Left lung (tissue), 14 donors: ENCODE measurements at places on chromosomes 4 and X. TPM values are rescaled to one million over a fixed set of nuclear protein-coding genes. Genes with fewer than 3 reads are reported as not detected.

- no peak overlapping the region for H3K27ac ChIP-seq
- no peak overlapping the region for H3K4me3 ChIP-seq
Observed at GRCh38 chr4:17920681-17921080, 100.9 kb downstream of the LCORL start.

GRCh38 chrX:103722505-103722904, 11.8 kb downstream of the TMEM31 start:
- no peaks in the 10 kb centered on the region for H3K36me3 ChIP-seq
- H3K4me3 ChIP-seq: no peak overlapping the region
- DNase-seq: no peak
- H3K27ac ChIP-seq: no peak overlapping the region
- no peaks in the 10 kb centered on the region for H3K27me3 ChIP-seq

The PGK1 gene
- 277 TPM for polyA plus RNA-seq

The CABS1 gene
- not detected for polyA plus RNA-seq

DNA sequence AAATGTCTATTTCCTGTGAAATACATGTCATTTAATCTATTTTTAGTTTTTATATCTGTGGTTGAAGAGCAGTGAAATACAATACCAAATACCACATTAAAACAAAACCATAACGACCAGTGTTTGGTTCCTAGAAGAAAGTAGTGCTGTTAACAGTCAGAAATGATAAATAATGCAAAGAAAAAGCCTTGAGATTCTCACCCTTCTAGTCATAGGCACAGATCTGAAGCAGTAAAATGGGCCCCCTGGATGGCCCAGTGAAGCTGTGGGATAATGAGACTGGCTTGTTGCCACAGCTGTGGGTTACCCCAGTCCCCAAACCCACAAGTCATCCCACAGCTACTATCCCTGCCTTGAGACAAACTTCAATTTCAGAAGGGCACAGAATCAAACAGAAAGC, 137.3 kb upstream of the RPL34 start:
- H3K4me1 ChIP-seq: no peaks in the 10 kb centered on the region
- no peak overlapping the region for H3K4me3 ChIP-seq
- DNase-seq: no peak
- H3K27ac ChIP-seq: no peak overlapping the region
- no peaks in the 10 kb centered on the region for H3K27me3 ChIP-seq
- H3K36me3 ChIP-seq: no peaks in the 10 kb centered on the region

GRCh38 chr4:146059865-146060264, 115.7 kb upstream of the LSM6 start:
- H3K27me3 ChIP-seq: no peaks in the 10 kb centered on the region
- no peak for DNase-seq
- no peaks in the 10 kb centered on the region for H3K4me1 ChIP-seq

- H3K4me1 ChIP-seq: no peaks in the 10 kb centered on the region
- no peak overlapping the region for H3K4me3 ChIP-seq
- no peak overlapping the region for H3K27ac ChIP-seq
- DNase-seq: no peak
- H3K27me3 ChIP-seq: no peaks in the 10 kb centered on the region
Observed at GRCh38 chrX:48649102-48649501, 34.5 kb upstream of the WAS start.

DNA sequence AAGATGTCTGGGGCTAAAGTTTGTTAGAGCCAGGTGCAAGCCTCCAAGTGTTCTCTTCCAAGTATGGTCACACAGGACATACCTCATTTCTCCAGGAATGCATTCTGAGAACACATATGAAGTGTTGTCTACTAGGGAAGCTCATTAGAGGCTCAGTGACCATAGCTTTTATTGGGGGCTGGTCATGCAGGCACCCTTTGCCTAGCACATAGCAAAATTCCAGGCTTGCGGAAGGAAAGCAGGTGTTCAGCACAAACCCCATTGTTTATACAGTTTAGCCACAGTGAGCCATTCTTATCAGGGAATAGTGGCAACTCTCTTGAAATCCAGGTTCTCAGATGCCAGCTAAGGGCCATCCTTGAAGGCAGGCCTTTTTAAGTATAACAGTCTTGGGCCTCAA, 339.4 kb upstream of the ZCCHC13 start:
- no peak overlapping the region for H3K4me3 ChIP-seq
- DNase-seq: no peak
- H3K36me3 ChIP-seq: peaks cover 2% of the 10 kb centered on the region
- no peak overlapping the region for H3K27ac ChIP-seq
- H3K4me1 ChIP-seq: no peaks in the 10 kb centered on the region

The ARSJ gene
- 7.8 TPM for polyA plus RNA-seq

DNA sequence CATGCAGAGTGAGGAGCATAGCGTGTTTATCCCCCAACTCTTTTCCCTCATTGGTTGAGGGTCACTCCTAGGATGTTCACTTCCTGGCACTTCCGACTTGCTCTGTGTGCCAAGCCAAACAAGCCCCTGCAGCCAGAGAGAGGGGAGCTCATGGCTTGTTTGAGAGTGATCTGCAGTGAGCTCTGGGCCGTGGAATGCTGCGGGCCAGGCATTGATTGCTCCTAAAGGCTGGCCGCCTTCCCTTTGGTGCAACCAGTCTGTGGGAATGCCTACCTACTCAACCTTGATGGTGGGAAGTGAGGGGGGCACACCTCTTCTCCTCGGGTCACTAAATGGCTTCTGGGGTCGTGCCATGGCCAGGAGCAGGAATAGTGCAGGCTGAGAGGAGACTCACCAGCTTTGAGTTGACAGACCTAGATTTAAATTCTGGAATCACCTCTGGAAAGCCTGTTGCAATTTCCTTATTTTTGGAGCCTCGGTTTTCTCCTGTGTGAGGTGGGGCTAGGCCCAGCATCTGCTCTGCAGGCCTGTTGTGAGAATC, 152.0 kb upstream of the STX18 start:
- H3K27ac ChIP-seq: no peak overlapping the region
- no peaks in the 10 kb centered on the region for H3K36me3 ChIP-seq
- no peaks in the 10 kb centered on the region for H3K27me3 ChIP-seq
- no peak overlapping the region for H3K4me3 ChIP-seq
- no peaks in the 10 kb centered on the region for H3K4me1 ChIP-seq
- no peak for DNase-seq

DNA sequence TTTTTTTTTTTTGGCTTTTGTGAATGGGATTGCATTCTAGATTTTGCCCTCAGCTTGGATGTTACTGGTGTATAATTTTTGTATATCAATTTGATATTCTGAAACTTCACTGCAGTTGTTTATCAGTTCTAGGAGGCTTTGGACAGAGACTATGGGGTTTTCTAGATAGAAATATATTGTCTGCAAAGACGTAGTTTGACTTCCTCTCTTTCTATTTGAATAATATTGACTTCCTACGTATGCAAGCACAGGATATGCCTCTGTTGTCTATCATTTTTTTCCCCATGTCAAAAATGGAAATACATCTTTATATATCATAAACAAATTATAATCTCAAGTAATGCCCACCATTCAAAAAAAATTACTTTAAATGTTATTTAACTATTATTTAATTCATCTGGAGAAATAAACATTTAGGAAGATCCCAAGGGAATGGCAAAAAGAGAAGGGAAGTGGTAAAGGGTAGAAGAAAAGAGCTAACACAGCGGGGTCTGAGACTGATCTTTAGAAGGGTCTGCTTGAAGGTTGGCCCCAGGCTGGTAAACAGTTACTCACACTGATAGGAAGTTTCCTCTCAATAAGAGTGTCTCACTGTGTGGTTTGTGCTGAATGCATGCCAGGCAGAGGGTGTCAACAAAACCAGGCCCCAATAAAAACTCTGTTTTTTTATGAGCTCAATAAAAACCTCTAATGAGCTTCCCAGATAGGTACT, 35.7 kb downstream of the ZNF518B start:
- no peaks in the 10 kb centered on the region for H3K27me3 ChIP-seq
- no peak overlapping the region for H3K27ac ChIP-seq
- H3K36me3 ChIP-seq: no peaks in the 10 kb centered on the region
- no peaks in the 10 kb centered on the region for H3K4me1 ChIP-seq
- no peak overlapping the region for H3K4me3 ChIP-seq
- DNase-seq: no peak

DNA sequence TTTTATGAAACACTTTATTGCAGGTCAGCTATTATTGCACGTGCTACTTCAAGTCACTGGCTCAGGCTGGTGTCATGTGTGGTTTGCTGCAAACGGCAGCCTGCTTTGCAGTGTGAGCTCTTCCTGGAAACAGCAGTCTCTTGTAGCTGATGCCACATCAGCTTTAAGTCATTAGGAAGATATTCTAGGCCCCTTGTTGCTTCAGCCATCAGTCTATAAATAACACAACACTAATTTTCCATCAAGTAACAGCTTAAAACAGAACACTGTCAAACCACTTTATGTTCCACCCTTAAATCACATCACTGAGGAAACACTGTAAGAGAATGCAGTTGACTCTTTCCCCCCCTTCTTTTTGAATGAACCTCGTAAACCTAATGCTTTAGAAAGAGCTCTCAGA, 93.8 kb downstream of the GATB start:
- no peak for DNase-seq
- no peak overlapping the region for H3K27ac ChIP-seq
- no peaks in the 10 kb centered on the region for H3K27me3 ChIP-seq
- no peaks in the 10 kb centered on the region for H3K36me3 ChIP-seq
- no peak overlapping the region for H3K4me3 ChIP-seq
- H3K4me1 ChIP-seq: no peaks in the 10 kb centered on the region

The ERCC6L gene
- polyA plus RNA-seq: 6.8 TPM

The CYTL1 gene
- 17.8 TPM for polyA plus RNA-seq

The SLBP gene
- 61.8 TPM for polyA plus RNA-seq

The MGAT4D gene
- not detected for polyA plus RNA-seq

The GJB1 gene
- 4.9 TPM for polyA plus RNA-seq

DNA sequence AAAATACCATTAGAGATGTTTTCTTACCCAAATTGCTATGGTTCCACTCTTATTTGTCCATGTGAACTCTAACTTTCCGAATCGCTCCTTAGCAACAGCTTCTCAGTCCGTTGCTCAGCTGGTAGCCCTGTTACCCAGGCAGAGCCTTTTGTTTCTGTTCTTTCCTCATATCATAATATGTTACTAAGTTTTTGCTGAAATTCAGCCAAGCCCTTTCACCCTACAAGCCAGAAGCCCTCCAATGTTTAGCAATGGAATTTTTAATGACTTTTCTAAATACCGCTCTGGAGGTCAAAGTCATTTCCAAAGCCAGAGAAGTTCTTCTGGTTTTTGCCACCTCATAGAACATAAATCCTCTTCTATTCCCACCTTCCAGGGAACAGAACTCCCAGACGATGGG, 1029.5 kb downstream of the C4orf33 start:
- no peaks in the 10 kb centered on the region for H3K36me3 ChIP-seq
- H3K4me3 ChIP-seq: no peak overlapping the region
- no peaks in the 10 kb centered on the region for H3K27me3 ChIP-seq
- no peak overlapping the region for H3K27ac ChIP-seq

The SHROOM3 gene
- 13.5 TPM for polyA plus RNA-seq

GRCh38 chrX:26653050-26653449, 437.1 kb downstream of the MAGEB5 start:
- DNase-seq: no peak
- no peaks in the 10 kb centered on the region for H3K36me3 ChIP-seq
- H3K4me1 ChIP-seq: no peaks in the 10 kb centered on the region
- H3K4me3 ChIP-seq: no peak overlapping the region

DNA sequence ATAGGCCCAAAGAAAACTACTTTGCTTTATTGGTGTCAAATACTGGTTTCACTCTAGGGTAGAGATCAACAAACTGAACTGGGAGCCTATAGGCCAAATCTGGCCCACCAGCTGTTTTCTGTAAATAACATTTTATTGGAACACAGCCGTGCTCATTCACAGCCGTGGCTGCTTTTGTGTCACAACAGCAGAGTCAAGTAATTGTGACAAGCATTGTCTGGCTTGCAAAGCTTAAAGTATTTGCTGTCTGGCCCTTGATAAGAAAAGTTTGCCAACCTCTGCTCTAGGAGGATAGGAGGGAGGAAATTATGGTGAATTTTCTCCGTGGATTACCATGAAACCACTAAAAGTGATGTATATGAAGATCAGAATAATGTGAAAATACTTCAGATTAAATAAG, 53.4 kb downstream of the GPAT3 start:
- no peak overlapping the region for H3K4me3 ChIP-seq
- no peaks in the 10 kb centered on the region for H3K4me1 ChIP-seq
- H3K36me3 ChIP-seq: no peaks in the 10 kb centered on the region
- H3K27me3 ChIP-seq: no peaks in the 10 kb centered on the region

DNA sequence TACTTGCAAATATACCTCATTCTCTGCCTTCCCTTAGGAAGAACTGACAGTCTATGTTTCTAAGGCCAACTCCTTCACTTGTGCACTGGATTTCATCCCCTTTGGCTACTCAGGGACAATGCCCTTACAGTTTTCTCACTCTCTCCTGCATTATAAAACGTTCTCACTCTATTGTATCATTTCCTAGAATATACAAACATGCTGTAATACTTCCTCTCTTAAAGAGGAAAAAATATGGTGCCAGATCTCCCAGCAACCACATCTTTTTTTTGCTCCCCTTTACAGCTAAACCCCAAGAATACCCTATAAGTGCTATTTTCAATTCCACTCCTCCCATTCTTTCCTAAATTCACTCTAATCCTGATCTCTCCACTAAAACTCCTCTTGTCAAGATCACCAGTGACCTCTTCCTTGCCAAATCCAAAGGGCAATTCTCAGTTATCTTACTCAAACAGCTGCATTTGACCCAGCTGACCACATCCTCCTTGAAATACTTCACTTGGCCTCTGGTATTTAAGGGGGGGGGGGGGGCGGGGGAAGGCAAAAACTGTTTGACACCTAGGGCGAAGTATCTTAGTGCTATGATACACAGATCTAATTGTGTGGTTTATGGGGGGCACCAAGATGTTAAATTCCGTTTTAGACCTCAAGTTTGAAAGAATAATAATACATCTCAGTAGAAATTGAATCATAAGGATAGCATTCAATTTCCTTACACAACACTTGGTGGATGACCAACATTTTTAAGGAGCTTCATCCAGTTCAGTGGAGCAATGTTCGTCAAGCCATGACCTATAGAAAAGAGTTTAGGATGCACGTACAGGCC, 1.6 kb downstream of the RCHY1 start:
- H3K27me3 ChIP-seq: no peaks in the 10 kb centered on the region
- peaks cover 24% of the 10 kb centered on the region for H3K4me1 ChIP-seq
- peak overlapping the region; percentile 99 for H3K27ac ChIP-seq
- no peak overlapping the region for H3K4me3 ChIP-seq
- no peak for DNase-seq
- peaks cover 12% of the 10 kb centered on the region for H3K36me3 ChIP-seq

The OPHN1 gene
- 13.5 TPM for polyA plus RNA-seq

- no peak overlapping the region for H3K4me3 ChIP-seq
- no peaks in the 10 kb centered on the region for H3K27me3 ChIP-seq
- no peaks in the 10 kb centered on the region for H3K4me1 ChIP-seq
- H3K27ac ChIP-seq: no peak overlapping the region
Observed at GRCh38 chr4:127249066-127249766, 383.5 kb upstream of the INTU start.

GRCh38 chr4:165782623-165783022, 90.4 kb upstream of the TLL1 start:
- no peaks in the 10 kb centered on the region for H3K4me1 ChIP-seq
- H3K4me3 ChIP-seq: no peak overlapping the region
- no peak for DNase-seq
- no peaks in the 10 kb centered on the region for H3K27me3 ChIP-seq

- H3K4me1 ChIP-seq: peaks cover 14% of the 10 kb centered on the region
- H3K36me3 ChIP-seq: no peaks in the 10 kb centered on the region
- H3K4me3 ChIP-seq: no peak overlapping the region
- H3K27ac ChIP-seq: no peak overlapping the region
- no peaks in the 10 kb centered on the region for H3K27me3 ChIP-seq
- DNase-seq: no peak
Observed at GRCh38 chr4:140163029-140163810, 9.2 kb upstream of the MAML3 start.
